ENCODE measurements at places on chromosomes 2 and 18. TPM values are rescaled to one million over a fixed set of nuclear protein-coding genes. Genes with fewer than 3 reads are reported as not detected.

Gene CXCR4
- 39.5 TPM for total RNA-seq

Gene MAP3K19
- total RNA-seq = not detected

Gene RSAD2
- 1.0 TPM for total RNA-seq

Gene MC2R
- total RNA-seq = not detected

DNA sequence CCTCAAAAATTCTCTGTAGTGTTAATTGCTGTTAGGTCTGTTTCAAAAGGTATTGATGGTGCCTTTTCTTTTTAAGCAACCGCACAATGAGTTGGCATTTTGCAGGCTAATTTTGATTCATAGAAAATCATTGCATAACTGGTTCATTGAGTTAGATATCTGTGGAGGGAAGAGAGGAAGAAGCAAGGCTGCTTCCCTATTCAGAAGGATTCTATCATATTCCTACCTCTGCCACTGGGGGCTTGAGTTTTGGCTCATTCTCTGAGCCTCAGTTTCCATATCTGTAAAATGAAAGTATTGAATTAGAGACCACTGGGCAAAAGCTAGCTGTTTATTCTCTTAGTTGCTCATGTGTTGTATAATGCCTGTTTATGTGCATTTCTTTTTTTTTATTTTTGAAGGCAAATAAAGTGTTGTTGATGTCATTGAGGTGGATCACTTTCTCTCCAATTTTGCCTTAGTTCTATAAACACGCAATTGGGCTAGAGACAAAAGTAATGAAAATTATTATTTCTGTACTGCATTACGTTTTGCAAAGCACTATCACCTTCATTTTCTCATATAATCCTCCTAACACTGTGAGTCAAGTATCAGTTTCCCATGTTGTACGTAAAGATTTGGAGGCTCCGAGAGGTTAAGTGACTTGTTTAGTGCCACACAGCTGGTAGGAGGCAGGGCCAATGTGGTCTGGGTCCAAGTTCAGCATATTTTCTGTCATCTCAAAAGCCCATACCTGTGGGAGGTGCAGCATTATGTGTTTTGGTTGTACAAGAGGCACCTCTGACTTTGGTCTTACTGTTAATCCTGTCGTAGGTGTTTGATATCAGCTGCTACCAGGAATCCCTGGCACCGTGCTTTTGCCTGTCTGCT is 5.9 kb downstream of the TRIB2 start:
- peaks cover 18% of the 10 kb centered on the region for H3K36me3 ChIP-seq
- DNase-seq = no peak
- H3K27me3 ChIP-seq = no peaks in the 10 kb centered on the region

- H3K4me3 ChIP-seq = peak overlapping the region; percentile 6
- no peaks in the 10 kb centered on the region for H3K36me3 ChIP-seq
- H3K27ac ChIP-seq = no peak overlapping the region
Observed at GRCh38 chr2:241771286-241772062, 5.1 kb upstream of the GAL3ST2 start.

GRCh38 chr2:238726670-238727584 is 121.0 kb upstream of the TWIST2 start:
- no peak overlapping the region for H3K4me3 ChIP-seq
- H3K4me1 ChIP-seq = peaks cover 11% of the 10 kb centered on the region
- no peaks in the 10 kb centered on the region for H3K27me3 ChIP-seq
- no peak for DNase-seq

DNA sequence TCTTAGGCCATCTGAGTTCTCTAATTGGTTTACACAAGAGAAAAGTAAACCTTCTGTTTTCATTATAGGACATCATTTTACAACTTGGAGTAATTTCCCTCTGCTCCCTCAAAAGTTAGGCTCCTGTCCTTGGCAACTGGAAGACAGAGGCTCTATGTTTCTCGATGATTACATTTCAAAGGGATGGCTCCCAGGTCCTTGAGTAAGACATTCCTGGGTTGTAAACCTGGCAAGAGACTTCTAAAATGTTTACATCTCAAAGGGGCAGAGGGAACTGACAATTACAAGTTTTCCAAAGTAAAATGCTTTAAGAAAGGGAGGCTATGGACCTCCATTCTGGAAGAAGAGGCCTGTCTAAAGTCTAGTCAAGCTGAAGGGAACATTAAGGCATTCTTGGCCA is 268.3 kb upstream of the REG3G start:
- no peaks in the 10 kb centered on the region for H3K27me3 ChIP-seq
- H3K27ac ChIP-seq = peak overlapping the region; percentile 85
- no peak overlapping the region for H3K4me3 ChIP-seq
- no peak for DNase-seq
- H3K4me1 ChIP-seq = no peaks in the 10 kb centered on the region
- peaks cover 5% of the 10 kb centered on the region for H3K36me3 ChIP-seq

GRCh38 chr2:62234755-62235655 is 39.1 kb downstream of the B3GNT2 start:
- no peaks in the 10 kb centered on the region for H3K27me3 ChIP-seq
- DNase-seq = no peak
- no peak overlapping the region for H3K4me3 ChIP-seq
- H3K4me1 ChIP-seq = no peaks in the 10 kb centered on the region
- H3K36me3 ChIP-seq = no peaks in the 10 kb centered on the region
- H3K27ac ChIP-seq = no peak overlapping the region

GRCh38 chr2:195619590-195619989 is 37.4 kb upstream of the SLC39A10 start:
- H3K27me3 ChIP-seq = no peaks in the 10 kb centered on the region
- H3K36me3 ChIP-seq = no peaks in the 10 kb centered on the region
- no peak overlapping the region for H3K4me3 ChIP-seq
- peaks cover 4% of the 10 kb centered on the region for H3K4me1 ChIP-seq
- no peak for DNase-seq
- H3K27ac ChIP-seq = no peak overlapping the region

DNA sequence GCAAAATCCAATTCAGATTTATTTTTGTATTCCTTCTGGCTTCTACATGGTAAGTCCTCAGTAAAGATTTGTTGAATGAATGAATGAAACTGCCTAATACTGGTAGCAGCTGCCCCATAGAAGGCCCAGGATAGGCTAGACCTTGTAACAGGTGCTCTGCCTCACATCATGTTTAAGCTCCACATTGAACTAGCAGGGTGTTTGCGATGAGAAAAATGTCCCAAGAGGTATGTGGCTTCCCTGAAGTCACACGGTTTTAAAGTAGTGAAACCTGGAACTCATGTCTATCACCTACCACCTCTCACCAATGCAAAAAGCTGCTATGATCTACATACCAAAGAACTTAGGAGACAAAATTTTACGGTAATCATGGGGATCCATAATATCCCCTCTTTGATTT is 765 bp upstream of the LHCGR start:
- H3K27ac ChIP-seq = no peak overlapping the region
- H3K27me3 ChIP-seq = peaks cover 27% of the 10 kb centered on the region
- no peaks in the 10 kb centered on the region for H3K36me3 ChIP-seq
- peaks cover 21% of the 10 kb centered on the region for H3K4me1 ChIP-seq
- H3K4me3 ChIP-seq = no peak overlapping the region

DNA sequence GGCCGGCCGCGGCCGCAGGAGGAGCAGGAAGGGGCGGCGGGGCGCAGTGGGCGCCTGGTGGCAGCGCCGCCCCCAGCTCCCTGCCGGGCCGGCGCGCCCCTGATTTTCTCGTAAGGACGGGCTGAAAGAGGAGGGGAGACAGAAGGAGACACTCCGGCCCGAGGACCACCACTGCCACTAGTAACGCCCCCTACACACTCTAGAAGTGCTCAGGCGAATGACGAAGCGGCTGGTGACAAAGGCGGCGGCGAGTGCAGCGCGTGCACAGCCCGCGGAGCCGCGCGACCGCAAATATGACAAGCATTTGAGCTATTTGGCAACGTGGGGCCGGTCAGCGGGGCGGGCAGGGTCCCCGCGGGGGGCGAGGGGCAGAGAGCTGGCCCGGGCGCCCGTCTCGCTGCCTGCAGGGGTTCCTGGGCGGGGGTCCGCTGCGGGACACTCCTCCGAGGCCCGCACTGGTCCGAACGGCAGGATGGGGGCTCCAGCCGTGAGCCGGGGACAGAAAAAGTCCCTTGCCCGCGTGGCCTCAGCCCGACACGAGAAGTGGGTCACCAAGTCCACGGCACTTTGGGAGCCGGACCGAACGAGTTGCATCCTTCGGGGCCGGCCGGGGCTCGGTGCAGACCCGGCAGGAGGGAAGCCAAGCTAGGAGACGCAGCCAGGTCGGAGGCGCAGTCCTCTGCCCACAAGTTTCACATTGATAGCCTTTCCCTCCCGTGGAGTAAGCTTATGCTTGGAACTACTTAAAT is 524 bp upstream of the SERTAD2 start:
- no peaks in the 10 kb centered on the region for H3K36me3 ChIP-seq
- DNase-seq = peak; percentile 72
- H3K27me3 ChIP-seq = no peaks in the 10 kb centered on the region
- peaks cover 50% of the 10 kb centered on the region for H3K4me1 ChIP-seq
- H3K4me3 ChIP-seq = peak overlapping the region; percentile 95
- peak overlapping the region; percentile 95 for H3K27ac ChIP-seq

DNA sequence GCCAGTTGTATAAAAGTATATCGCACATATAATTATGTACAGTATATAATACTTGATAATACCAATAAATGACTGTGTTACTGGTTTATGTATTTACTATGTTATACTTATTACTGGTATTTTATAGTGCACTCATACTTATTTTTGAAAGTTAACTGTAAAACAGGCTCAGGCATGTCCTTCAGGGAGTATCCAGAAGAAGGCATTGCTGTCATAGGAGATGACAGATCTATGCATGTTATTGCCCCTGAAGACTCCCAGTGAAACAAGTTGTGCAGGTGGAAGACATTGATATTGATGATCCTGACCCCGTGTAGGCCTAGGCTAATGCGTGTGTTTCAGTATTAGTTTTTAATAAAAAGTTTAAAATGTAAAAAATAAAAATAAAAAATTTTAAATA is 20.3 kb upstream of the ASXL3 start:
- H3K27ac ChIP-seq = no peak overlapping the region
- no peaks in the 10 kb centered on the region for H3K36me3 ChIP-seq
- no peak for DNase-seq
- peaks cover 7% of the 10 kb centered on the region for H3K4me1 ChIP-seq

Measured in neural crest cell (in vitro differentiated cells).